ENCODE measurements at places on chromosomes 2 and 18.
A peak's percentile ranks its signal among the peaks of the same experiment; 100 is the strongest.

DNA sequence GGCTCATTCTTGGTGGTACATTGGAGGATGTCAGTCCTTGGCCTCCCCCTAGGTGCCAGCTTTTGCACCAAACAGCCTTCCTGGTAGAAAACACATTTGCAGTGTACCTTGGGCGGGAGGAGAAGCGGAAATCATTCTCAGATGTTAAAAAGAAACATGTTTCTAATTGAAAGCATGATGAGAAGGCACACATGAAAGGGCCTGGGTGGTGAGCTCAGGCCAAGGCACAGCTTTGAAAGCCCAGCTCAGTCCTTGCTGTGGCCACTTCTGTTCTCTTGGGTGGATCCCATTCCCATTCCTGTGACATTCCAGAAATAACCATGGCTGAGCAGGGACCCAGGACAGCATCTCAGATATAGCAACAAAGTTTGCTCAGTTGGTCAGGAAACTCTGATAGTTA is 71.5 kb downstream of the LTBP1 start:
- no peak for DNase-seq

DNA sequence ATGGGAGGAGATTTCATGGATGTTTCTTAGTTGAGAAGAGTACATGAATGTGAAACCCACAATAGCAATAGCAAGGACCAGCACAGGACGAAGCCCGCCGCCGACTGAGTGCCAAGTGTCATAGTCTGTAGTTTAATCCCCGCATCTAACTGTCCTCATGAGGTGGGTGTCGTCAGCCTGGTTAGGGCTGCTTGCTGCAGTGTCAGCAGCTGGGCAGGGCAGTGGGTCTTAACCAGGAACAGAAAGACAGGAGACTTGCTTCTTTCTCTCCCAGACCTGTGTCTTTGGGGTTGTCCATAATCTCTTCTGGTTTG is 146.6 kb downstream of the VAPA start:
- no peak for DNase-seq

- DNase-seq, result no peak
Observed at GRCh38 chr2:240933966-240934700, 28.0 kb downstream of the CROCC2 start.

GRCh38 chr2:214575030-214575429 is 164.2 kb downstream of the VWC2L start:
- DNase-seq, result no peak

- peak; percentile 98 for DNase-seq
Observed at GRCh38 chr18:3652380-3653262, 202.6 kb downstream of the TGIF1 start.

DNA sequence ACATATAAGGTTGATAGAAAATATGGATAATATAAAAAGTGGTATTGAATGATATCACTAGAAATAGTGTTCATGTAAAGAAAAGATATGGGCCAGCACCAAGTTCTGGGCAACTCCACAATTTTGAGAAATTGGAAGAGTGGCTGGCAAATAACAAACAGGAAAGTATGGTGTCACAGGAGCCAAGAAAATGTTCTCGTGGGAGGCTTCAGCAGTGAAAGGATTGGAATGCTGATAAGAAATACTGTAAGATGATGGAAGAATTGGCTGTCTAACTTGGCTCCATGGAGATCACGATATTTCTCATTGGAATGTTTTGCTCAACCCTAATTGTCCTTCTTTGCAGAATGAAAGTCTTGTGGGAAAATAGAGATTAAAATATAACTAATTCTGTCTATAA is 856.8 kb downstream of the DPP10 start:
- DNase-seq, result peak; percentile 1

GRCh38 chr2:118923371-118923770 is 18.6 kb upstream of the MARCO start:
- DNase-seq, result no peak

DNA sequence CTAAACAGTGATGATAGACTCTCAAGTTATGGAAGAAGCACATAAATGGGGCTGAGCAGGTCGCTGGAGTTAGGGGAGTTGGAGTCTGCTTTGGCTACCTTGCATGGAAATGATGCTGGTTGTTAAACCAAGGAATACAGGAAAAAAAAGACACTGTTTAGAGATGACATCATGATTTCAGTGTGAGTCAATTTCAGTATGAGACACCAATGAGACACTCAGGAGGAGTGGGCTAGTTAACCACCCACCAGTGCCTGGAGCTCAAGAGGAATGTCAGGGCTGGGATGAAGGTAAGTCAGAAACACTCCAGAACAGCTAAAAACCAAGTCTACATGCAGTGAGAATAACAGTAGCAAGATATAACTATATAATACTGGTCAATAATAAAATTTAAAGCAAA is 303.6 kb downstream of the SOX11 start:
- DNase-seq, result no peak

DNA sequence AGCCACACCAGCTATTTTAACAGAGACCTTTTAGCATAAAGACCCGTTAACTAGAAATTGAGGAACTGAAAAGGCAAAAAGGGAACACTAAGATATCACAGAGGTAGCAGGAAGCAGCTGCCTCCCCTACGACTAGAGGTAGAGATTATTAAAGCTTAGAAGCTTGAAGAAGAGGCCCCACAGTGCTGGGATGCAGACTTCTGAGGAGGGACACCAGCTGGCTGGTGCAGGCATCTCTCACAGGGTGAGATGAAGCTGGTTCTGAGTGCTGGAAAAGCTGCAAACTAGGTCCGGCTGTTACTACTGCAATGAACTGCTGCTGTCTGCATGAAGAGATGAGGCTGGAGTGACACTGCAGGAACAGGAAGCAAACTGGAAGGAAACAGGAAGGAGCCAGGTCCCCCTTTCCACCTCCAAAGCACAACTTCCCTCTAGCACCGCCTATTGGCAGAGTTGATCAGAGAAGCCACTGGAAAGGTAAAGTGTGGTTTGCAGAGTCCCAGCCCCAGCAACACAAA is 61.2 kb upstream of the MRPS9 start:
- DNase-seq, result no peak

GRCh38 chr2:201447086-201447485 is 4.2 kb downstream of the TRAK2 start:
- no peak for DNase-seq

GRCh38 chr18:78901923-78902794 is 77.5 kb upstream of the SALL3 start:
- no peak for DNase-seq

DNA sequence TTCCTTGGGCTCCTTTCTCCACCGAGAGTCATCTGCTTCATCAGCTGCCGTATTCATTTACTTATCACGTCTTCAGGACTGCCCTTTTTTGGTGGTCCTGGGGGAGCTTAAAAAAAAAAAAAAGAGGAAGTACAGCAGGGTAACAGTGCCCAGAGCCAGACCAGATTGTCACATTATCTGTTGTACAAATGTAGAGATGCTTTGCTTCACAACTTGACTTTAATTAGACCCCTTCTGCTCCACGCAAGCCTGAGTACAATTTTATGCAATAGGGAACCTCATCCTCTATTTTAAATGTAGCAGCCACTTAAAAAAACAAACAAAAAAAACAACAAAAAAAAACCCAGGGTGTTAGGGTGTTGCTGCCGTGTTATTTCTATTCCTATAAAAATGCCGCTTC is 128.3 kb downstream of the PRPF40A start:
- DNase-seq, result no peak

GRCh38 chr2:219332542-219332941 is at the start of gene RESP18:
Gene RESP18 (minus strand): TSS chr2:219332744.
- DNase-seq, result no peak

DNA sequence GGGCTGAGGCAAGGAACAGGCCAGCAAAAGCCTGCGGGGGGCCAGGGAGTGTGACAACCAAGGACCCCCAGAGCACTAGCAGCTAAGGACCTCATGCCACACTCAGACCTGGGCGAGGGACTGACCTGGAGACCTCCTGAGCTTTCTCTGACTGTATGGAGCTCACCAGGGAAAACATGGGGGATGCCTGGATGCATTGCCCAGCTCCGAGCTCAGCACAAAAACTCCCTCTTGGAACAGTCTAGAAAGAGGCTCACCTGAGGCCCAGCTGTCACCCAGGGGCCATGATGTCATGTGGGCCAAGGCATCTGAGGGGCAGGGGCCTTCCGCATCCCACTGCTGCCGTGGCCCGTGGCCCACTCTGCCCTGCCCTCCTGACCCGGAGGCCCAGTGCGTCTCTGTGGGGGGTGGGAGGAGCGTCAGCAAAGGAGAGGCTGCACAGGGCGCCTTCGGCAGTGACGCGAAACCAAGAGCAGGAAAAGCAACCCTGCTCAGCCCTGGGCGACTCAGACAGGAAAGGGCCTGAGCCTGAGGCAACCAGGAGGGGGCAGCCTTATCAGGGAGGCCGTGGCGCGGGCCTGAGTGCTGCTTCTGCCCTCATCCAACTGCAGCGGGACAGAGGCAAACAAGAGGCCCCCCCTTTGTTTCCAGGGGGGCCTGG is 57.3 kb upstream of the ALPP start:
- DNase-seq, result no peak

DNA sequence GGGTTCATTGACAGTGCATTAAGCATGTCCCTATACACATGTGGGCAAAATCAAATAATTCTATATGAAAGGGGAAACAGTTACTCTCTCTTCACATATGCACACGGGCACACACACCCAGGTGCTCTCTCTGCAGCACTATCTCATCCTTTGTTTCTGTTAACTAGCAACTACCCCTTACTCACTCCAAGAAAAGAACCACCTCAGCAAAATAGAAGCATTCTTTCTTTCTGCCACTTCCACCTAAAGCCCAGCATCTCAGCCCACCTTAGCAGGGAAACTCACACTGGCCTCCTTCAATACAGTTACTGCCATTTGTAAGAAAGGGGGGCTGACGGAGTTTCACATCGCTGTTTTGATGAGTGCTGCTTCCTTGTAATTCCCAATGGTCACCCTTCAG is 216.3 kb upstream of the ID2 start:
- DNase-seq, result no peak

GRCh38 chr2:32278478-32278853 is 762 bp downstream of the YIPF4 start:
- no peak for DNase-seq

DNA sequence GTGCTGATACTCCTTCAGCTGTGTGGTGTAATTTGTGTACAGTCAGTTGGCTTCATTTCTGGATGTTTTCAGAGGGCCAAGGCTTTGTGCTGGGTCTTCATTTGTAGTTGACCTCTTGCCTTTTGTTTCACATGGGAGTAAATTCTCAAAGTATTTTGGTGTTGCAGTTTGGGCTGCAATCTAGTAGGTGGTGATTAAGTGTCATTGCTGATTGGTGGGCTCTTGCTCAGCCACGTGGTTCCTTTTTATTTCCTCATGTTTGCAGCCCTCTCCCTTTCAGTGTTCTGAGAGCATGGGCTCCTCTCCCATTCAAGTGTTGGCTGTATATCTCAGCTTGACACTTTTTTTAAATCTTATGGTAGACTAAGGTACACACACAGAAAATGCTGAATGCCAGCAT is 96.8 kb downstream of the SNTG2 start:
- DNase-seq, result peak; percentile 34

GRCh38 chr18:47404845-47405244 is 153.4 kb upstream of the SKOR2 start:
- DNase-seq, result no peak

GRCh38 chr2:128734521-128735295 is 416.0 kb upstream of the HS6ST1 start:
- peak; percentile 79 for DNase-seq

DNA sequence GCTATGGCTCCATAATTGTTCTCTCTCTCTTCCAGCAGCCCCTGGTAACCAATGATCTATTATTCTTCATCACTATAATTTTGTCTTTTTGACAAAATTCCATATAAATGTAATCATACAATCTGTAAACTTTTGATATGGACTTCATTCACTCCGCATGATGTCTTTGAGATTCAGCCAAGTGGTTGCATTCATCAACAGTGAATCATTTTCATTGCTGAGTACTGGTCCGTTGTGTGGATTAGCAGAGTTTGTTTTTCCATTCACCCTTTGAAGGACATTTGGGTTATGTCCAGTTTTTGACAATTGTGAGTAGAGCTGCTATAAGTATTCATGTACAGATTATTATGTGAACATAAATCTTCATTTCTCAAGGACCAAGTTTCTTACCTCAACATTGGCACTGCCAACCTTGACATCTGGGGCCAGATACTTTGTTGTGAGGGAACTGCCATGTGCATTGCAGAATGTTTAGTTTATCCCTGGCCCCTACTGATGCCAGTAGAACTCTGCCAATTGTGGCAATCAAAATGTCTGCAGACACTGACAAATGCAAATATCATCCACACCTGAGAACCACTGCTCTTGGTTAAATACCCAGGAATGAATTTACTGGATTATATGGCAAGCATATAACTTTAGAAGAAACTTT is 48.4 kb upstream of the BCL2L11 start:
- DNase-seq, result peak; percentile 77

DNA sequence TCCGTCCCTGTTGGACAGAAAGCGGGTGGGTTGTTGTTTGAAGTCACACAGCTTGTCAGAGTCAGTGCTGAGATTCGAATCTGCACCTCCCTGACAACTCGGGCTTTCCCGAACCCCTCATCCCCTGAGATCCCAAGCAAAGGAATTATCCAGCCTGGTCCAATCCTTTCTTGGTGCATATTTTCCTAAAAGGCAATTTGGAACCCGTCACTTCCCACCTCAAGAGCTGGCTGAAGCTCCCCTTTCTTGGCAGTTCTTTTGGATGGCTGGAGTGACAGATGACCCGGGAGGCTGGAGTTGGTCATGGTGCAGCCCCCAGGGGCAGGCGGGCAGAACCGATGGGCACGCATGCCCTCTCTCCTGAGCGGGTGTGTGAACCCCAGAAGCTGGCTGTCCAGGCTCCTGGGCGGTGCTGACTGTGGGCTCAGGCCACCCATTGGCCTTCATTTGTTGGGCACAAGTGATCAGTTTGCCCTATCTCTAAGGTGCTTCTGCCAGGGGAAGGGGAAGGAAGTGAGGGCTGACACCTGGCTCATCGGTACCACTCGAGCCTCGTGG is 97.8 kb downstream of the ASB1 start:
- no peak for DNase-seq

GRCh38 chr2:18831916-18832510 is 242.6 kb upstream of the NT5C1B start:
- peak; percentile 64 for DNase-seq

GRCh38 chr18:44548291-44549221 is 132.1 kb upstream of the SETBP1 start:
- DNase-seq, result peak; percentile 34

DNA sequence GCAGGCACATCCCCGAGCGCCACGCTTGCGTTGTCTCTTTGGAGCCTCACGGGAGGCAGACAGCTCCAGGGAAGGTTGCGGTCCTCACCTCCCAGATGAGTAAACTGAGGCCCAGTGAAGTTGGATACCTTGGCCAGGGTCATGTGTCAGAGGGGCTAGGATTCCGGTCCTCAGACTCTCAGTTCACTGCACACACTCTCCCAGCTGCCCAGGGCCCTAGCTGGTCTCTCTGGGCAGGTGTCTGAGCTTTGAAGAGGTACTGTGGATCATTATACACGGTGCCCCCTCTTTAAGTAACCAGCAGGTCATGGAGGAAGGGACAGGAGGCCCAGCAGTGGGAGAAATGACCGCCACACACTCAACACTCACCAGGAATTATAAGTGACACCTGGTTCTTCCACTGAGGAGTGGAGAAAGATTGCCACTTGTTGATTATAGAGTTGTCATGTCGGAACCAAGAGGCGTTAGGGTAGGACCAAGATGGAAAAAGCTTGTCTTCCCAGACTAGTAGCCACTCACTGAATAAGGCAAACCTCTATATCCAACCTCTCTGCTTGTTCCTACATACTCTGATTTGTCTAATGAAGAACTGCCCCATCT is 588 bp downstream of the TMEM214 start:
- no peak for DNase-seq

GRCh38 chr2:25234738-25235137 is 66.4 kb upstream of the POMC start:
- DNase-seq, result no peak

GRCh38 chr2:190978389-190979053 is 35.5 kb downstream of the STAT1 start:
- peak; percentile 69 for DNase-seq

- DNase-seq, result no peak
Observed at GRCh38 chr2:24711865-24712264, 81.3 kb downstream of the PTRHD1 start.
